AG09309 (cell line): ENCODE measurements at places on chromosomes 7 and 10.

GRCh38 chr10:90858461-90858968 is 676 bp upstream of the HTR7 start:
- DNase-seq = no peak

DNA sequence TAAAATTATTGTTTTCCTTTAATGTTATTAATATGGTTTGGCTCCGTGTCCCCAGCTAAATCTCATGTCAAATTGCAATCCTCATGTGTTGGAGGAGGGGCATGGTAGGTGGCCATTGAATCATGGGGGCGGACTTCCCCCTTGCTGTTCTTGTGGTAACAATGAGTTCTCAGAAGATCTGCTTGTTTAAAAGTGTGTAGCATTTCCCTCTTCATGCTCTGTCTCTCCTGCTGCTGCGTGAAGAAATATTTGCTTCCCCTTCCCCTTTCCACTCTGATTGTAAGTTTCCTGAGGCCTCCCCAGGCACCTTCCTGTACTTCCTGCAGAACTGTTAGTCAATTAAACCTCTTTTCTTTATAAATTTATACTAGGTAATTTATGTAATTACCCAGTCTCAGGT is 27.5 kb downstream of the VIM start:
- no peak for DNase-seq

- DNase-seq = no peak
Observed at GRCh38 chr10:42962902-42963231, 114.0 kb upstream of the RET start.

DNA sequence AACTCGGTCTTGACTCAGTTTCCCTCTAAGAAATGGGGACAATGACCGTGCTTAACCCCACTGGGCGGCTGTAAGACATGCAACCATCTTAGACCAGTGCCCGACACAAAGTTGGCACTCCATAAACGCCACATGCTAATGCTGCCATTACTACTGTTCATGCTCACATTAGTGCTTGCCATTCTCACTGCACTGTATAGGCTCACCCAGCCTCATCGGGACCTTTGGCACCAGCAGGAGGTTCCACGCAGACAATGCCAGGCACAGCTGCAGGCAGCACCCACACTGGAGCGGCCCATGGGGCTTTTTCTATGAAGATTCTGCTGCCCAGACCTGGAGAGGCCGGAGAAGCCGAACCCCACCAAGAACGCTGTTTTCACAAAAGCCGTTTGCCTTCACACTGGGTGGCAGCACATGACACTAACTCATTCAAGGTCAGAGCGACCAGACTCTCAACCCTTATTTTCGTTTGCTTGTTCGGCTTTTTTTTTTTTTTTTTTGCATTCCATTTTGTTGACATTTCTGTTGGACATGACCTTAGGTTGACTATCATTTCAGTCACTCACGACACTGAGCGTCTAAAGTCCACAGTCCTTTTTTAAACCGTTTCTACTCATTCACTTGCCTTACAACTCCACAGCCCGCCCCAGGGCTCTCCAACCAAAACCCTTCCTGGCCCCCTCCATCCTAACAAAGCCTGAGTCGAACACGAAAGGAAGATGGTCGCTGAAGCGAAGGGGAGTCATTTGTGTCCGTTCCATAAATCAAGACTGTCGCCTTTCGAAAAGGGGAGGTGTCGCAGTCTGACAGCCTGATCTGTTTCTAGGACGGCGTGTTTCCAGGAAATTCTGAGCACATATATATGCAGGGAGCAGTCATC is 124.4 kb upstream of the RNF32 start:
- no peak for DNase-seq

DNA sequence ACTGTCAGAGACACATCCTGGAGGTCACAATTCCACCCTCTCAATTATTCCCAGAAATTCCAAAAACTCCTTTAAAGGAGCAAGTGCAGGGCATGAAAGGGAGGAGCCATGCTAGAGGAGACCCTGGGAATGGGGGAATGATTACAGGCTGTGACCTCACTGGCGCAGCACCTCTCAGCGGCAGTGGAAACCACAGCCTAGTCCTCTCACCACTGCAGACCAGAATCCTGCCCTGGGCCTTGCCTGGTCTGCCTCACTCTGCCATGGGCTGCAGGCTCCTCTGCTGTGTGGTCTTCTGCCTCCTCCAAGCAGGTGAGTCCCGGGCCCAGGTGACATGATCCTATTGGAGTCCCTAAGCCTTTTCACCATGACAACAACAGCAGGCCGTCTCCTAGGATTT is 50.5 kb upstream of the PRSS58 start:
- no peak for DNase-seq

DNA sequence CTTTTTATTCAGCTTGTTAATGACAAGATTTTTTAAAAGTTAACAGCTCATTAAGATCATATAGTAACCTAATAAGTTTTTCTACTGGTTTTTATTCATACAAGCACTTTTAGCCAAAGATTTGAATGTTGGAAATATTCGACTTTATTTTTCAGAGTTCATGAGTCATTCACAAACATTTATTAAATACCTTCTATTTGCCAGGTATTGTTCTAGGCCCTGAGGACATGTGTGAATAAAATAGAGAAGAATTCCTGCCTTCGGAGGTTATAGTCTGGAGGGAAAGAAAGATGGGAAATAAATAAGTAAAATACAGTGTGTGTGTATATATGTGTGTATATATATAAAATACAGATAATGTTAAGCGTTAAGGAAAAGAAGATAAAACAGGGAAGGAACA is 31.5 kb downstream of the BTAF1 start:
- DNase-seq = no peak

DNA sequence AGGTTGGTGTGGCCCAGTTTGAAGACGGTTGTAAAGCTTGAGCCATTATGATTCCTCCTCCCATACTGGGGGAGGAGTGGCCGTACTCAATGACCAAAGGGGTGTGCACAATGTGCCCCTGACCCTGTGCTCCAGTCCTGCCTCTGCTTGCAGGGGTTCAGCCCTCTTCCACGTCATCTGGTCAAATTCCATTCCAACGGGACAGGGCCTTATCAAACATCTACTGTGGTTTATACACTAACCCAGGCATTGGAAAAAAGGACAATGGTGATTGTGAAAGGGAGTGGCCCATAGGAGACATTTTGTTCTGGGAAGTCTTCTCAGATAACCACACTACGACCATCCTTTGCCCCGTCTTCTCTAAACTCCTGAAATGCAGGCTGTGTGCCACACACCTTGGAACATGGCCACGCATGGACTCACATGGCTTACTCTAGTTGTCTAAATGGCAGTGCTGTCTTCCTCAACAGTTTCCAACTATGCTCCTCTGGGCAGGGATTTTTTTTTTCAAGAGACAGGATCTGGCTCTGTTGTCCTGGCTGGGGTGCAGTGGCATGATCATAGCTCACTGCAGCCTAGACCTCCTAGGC is 103.0 kb downstream of the JCAD start:
- no peak for DNase-seq

GRCh38 chr7:94178230-94178629 is 174.1 kb upstream of the BET1 start:
- DNase-seq = no peak

DNA sequence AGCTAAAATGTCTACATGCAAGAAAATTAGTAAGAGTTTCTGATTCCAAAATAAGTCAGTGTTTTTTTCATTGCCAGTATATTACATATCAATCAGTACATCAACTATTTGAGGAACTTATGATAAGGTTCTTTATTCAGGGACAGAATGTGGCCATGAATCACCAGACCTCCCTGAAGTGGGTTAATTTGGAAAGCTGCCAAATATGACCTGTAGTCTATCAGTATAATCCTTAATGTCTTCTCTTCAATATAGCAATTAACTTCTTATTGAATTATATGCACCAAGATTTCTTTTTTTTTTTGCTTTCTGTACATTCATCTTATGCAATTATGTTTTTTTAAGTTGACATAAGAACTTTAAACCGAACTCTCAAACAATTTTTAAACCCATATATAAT is 714.5 kb upstream of the POT1 start:
- no peak for DNase-seq

DNA sequence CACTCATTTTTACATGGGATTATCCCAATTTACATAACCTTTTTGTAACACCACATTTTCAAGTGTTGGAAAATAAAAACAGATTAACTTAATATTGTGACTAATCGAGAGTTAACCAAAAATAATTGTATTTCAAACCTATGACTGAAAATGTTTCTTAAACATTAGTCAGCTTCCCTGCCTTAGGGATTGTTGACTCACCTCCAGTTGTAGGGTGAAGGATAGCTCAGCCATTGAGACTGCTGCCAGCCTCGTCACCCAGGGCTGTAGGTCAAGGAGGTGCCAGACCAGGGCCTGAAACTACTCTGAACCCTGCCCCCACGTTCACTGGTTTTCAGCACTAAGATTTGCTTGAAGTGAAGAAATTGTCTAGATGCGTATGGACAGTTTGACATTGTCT is 351.2 kb downstream of the GFRA1 start:
- DNase-seq = no peak

GRCh38 chr10:4676566-4676965 is 149.4 kb upstream of the AKR1E2 start:
- DNase-seq = no peak

- DNase-seq = no peak
Observed at GRCh38 chr10:92756201-92757065, 66.7 kb downstream of the HHEX start.

DNA sequence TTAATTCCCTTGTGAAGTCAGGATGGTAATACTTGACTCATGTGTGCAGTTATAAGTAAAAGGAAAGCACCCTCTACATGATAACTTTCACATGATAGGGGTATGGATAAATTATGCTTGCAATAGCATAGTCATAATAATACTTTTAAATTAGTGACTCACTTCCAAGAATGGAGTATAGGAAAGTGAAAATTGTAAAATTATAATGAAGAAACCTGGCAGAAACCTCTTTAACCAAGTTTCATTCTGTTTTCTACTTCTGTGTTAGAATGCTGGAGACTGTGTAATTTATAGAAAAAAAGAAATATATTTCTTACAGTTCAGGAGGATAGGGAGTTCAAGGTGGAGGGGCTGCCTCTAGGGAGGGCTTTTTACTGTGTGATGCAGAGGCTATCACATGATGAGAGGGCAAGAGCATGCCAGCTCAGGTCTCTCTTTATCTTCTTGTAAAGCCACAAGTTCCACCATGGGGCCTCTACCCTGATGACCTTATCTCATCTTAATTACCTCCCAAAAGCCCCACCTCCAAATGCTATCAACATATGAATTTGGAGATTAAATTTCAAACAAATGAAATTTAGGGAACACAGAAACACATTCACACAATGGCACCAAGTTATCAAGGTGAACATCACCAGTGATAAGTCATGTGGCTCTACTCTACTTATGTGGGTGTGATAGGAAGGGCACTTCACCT is 43.2 kb downstream of the HDAC9 start:
- no peak for DNase-seq

- DNase-seq = no peak
Observed at GRCh38 chr10:18532881-18533535, 118.4 kb downstream of the NSUN6 start.

DNA sequence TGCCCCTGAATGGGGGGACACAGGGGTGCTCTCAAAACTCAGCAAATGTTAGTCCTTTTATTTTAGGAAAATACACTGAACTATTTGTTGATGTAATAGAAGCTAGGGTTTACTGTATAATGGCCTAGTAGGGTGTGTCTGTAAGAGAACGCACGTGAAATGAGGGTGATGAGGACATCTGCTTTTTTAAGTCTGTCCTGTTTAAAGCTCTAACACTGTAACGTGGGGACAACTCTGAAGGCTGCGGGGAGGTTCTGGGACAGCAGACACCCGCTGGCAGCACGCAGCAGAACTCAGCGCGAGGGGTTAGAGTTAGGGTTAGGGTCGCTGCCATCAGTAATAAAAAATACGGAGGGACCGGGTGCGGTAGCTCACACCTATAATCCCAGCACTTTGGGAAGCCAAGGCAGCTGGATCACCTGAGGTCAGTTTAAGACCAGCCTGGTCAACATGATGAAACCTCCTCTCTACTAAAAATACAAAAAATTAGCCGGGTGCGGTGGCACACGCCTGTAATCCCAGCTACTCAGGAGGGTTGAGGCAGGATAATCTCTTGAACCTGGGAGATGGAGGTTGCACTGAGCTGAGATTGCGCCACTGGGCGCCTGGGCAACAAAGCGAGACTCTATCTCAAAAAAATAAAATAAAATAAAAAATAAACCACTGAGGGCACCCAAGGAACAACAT is 98.0 kb downstream of the CTBP2 start:
- no peak for DNase-seq

GRCh38 chr7:205115-206010 is 13.0 kb downstream of the FAM20C start:
- no peak for DNase-seq

GRCh38 chr7:51187941-51188340 is 128.7 kb downstream of the COBL start:
- DNase-seq = no peak

DNA sequence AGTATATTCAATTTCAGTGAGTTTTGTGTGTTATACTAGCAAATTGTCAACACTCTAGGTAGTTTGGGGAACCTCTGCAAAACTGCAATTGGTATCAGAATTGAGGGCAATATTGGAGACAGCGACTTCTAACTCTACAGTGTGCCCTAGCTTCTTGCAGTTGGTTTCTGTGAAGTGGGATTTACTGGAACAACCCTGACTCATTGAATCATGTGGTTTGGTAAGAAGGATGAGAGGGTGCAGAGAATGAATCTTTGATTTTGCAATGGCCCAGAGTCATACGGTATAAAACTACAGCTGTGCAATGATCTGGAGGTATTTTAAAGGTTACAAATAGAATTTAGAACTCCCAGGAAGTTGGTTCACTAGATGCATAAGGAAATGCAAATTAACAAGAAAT is 129.1 kb upstream of the PPP1R3A start:
- DNase-seq = peak; percentile 70

DNA sequence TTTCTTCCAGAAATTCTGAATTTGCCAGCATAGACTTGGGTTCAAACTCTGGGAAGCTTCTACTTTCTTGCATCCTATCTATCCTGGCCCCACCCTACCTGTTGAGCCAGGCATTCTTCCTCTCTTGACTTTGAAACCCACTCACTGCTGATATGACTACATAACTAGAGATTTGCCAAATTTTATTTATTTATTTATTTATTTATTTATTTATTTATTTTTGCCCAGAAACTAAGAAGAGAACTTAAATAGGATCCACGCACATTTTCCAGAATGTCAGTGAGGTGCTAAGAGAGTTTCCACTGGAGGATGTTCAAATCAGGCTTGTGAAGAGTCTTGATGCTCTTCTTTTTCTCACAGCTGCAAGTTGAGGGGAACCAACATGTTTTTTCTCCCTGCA is 487.8 kb upstream of the PODXL start:
- DNase-seq = no peak

DNA sequence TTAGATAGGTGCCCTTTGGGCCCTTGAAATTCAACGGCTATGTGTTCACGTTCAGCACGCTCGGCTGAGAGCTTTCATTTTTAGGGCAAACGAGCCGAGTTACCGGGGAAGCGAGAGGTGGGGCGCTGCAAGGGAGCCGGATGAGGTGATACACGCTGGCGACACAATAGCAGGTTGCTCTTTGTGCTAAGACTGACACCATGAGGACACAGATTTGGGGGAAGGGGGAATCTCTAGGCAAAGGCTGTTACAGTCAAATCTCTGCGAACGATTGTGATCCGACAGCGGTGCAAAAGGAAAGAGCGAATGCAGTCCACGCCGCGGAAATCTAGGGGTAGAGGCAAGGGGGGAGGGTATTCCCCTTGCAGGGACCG is 667 bp downstream of the KLLN start:
- DNase-seq = no peak
